Neural progenitor cell (in vitro differentiated cells): ENCODE measurements at places on chromosomes 4 and X. TPM values are rescaled to one million over a fixed set of nuclear protein-coding genes. Genes with fewer than 3 reads are reported as not detected.

DNA sequence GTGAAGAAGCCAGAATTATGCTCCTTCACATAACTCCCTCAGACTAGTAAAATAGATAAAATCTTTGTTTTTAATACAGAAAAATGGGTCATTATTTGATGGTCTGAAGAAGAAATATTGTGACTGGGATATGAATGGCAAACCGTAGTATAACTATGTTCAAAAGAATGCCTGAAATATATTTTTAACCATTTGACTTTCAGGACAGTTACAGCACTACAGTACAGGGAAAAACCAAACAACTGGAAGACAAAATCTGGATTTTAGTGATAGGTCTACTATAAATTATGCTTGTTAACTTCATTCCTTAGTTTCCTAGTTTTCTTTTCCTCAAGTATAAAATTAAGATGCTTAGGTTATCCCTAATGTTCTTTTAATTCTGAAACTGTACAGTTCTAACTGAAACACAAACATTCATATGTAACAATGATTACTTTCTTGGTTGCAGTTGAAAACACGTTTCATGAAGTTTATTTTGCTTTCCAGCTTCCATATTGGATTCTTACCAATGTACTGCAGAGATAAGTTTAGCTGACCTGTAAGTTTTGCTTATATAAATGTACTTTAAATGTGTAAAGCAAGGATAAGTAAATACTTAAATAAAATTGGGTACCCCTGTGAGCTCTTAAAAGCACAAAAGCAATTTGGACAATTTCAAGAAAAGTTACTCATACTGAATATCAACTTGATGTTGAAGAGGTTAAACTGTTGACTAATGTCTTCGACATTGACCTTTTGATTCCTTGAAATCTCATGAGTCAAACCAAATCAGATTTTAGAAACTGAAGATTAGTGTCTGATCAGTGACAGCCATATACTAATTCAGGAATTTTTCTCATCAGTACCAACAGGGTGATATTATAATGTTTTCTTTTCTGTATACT, 895 bp downstream of the AFP start:
- DNase-seq = no peak
- no peaks in the 10 kb centered on the region for H3K4me1 ChIP-seq
- no peak overlapping the region for H3K27ac ChIP-seq

DNA sequence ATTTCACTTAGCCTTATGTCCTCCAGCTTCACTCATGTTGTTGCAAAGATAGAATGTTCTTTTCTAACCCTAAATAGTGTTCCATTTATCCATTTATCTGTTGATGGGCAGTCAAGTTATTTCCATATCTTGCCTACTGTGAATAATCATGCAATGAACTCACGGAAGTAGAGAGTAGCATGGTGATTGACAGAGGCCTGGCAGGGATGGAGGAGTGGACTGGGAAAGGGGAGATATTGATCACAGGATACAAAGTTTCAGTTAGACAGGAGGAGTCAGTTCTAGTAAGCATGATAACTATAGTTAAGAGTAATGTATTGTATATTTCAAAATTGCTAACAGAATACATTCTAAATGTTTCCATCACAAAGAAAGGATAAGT, 10.3 kb upstream of the CLNK start:
- H3K36me3 ChIP-seq = no peaks in the 10 kb centered on the region
- DNase-seq = no peak
- H3K4me3 ChIP-seq = no peak overlapping the region
- no peak overlapping the region for H3K27ac ChIP-seq
- H3K27me3 ChIP-seq = no peaks in the 10 kb centered on the region

DNA sequence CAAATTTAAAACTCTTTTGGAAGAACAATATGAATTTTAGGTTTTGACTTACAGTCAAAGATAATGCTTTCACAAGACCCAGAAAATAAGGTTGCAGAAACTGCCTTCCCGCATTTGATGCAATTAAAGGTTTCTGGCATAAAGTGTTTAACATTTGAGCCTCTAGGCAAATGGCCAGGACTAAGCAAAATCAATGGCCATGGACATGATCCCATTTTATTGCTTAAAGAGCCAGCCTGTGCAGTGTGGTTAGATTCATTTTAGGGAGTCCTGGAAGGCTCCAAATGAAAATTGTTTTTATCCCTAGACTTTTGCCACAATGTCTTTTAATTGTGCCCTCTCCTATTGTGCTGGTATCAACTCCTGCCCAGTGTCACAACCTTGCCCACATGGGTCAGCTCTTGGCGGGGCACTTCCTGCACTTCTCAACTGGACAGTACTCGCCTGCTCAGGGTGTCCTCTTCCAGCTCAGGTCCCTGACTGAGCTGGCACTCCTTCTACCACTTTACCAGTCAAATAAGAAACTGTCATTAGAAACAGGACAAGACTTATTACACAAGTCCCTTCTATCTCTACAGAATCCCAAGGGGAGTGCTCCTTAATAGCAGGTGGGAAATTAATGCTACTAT, 208.4 kb upstream of the NPY2R start:
- DNase-seq = no peak
- H3K27me3 ChIP-seq = no peaks in the 10 kb centered on the region
- no peaks in the 10 kb centered on the region for H3K36me3 ChIP-seq

DNA sequence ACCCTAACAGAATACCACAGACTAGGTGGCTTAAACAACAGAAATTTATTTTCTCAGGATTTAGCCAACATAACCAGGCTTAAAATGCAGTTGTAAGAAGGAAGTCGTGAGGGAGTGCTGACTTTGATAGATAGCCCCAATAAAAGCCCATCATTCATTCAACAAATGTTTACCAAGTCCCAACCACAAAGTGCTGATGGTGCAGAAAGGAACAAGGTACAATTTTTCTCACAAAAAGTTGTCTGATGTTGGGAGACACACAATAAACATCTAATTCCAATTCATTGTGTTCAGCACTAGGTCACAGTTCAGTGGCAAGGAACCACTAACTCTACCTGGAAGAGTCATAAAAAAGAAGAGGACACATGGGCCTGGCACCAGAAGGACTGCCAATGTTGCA, 42.2 kb downstream of the AKAP4 start:
- H3K27me3 ChIP-seq = no peaks in the 10 kb centered on the region
- H3K36me3 ChIP-seq = no peaks in the 10 kb centered on the region
- no peak overlapping the region for H3K27ac ChIP-seq
- H3K4me1 ChIP-seq = no peaks in the 10 kb centered on the region
- DNase-seq = no peak

Gene BEX2
- total RNA-seq = 37.5 and 45.4 TPM in 2 replicates

GRCh38 chr4:42618023-42618422, 38.9 kb downstream of the ATP8A1 start:
- H3K36me3 ChIP-seq = no peaks in the 10 kb centered on the region
- no peak overlapping the region for H3K27ac ChIP-seq
- no peak for DNase-seq
- no peaks in the 10 kb centered on the region for H3K27me3 ChIP-seq
- H3K4me3 ChIP-seq = no peak overlapping the region
- H3K4me1 ChIP-seq = no peaks in the 10 kb centered on the region

- H3K27ac ChIP-seq = no peak overlapping the region
- no peaks in the 10 kb centered on the region for H3K27me3 ChIP-seq
- no peak for DNase-seq
- no peaks in the 10 kb centered on the region for H3K4me1 ChIP-seq
- H3K36me3 ChIP-seq = peaks cover 20% of the 10 kb centered on the region
These were observed 202.7 kb downstream of the OR13H1 start for GRCh38 chrX:131746491-131746968.

GRCh38 chr4:31411565-31411964, 691.4 kb downstream of the PCDH7 start:
- no peaks in the 10 kb centered on the region for H3K27me3 ChIP-seq
- no peak overlapping the region for H3K4me3 ChIP-seq
- no peaks in the 10 kb centered on the region for H3K4me1 ChIP-seq
- DNase-seq = no peak
- H3K27ac ChIP-seq = no peak overlapping the region

DNA sequence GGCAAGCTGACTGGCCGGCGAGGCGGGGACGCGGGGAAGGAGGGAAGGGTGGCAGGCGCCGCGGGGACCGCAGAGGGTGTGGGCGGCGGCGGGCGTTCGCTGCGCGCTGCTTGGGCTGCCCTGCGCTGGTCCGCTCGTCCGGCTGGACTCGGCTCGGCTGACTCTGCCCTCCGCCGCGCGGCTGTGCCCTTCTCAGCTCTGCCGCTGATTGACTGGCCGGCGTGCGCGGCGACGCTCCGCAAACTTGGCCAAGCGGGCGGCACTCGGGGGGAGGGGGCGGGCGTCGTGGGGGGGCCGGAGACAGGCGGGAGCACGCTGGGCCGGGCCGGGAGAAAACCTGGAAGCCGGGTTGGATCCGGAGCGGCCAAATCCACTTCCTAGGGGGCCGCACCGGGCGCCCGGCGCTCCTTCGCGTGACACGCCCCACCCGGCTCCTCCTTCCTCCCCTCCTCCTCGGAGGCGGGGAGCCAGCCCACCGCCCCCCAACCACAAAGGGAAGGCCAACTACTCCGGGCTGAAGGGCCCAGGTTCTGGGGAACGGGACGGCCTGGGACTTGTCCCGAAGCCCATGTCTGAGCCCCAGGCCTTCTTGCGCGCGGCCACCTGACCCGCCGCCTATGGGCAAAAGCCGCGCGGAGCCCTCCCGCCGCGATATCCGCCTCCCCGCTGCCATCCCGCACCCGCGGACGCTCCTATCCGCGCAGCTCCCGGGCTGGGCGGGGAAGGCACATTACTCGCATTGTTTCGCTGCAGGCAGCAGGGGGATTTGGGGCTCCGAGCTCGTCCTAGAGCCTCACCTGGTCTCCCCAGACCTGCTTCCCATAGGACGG, at the start of gene GPC4:
Gene GPC4, minus strand, starts transcription at position 214 of the 830 bp plus-strand sequence. CDS start 524 bp downstream, outside the sequence.
- no peaks in the 10 kb centered on the region for H3K36me3 ChIP-seq
- peak within 1 kb of the TSS; percentile 74 for H3K4me3 ChIP-seq
- H3K4me1 ChIP-seq = peaks cover 21% of the 10 kb centered on the region
- DNase-seq = peak; percentile 74

DNA sequence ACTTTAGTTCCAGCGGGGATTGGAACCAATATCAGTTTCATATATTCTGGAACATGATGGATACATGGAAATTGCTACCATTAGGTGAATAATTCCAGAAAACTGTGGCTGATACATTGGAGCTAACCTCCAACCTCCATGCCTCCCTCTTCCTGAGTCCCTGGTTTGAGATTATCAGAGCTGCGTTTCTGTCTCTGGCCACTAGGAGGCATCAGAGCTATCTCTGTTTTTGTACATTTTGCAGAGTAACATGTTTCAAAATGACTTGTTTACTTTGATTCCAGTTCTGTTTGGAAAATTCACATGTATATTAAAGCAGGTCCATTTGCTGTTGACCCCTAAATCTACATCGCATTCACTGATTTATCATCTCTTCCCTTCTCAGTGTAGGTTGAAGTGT, 2.4 kb upstream of the RAB40AL start:
- H3K27me3 ChIP-seq = no peaks in the 10 kb centered on the region
- peak; percentile 6 for DNase-seq
- no peaks in the 10 kb centered on the region for H3K36me3 ChIP-seq
- H3K4me1 ChIP-seq = no peaks in the 10 kb centered on the region
- no peak overlapping the region for H3K4me3 ChIP-seq
- H3K27ac ChIP-seq = no peak overlapping the region

DNA sequence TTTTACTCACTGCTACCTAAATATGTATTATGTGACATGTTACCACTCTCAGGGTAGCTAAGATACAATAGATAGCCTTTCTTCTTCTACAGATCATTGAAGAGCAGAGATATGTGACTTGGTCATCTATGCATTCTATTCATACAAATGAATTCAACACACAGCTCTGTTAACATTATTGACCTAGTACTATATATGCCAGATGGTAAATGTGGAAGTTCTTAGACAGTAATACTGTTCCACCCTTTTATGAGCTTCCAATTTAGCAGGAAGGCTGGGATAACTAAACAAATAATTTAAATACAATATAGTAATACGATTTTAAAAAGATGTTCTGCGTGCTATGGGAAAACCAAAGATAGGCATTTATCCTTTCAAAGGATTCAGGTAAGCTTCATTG, 76.0 kb downstream of the SYTL5 start:
- no peak overlapping the region for H3K27ac ChIP-seq
- no peak for DNase-seq
- H3K27me3 ChIP-seq = no peaks in the 10 kb centered on the region
- H3K4me1 ChIP-seq = peaks cover 22% of the 10 kb centered on the region
- H3K36me3 ChIP-seq = no peaks in the 10 kb centered on the region
- no peak overlapping the region for H3K4me3 ChIP-seq

DNA sequence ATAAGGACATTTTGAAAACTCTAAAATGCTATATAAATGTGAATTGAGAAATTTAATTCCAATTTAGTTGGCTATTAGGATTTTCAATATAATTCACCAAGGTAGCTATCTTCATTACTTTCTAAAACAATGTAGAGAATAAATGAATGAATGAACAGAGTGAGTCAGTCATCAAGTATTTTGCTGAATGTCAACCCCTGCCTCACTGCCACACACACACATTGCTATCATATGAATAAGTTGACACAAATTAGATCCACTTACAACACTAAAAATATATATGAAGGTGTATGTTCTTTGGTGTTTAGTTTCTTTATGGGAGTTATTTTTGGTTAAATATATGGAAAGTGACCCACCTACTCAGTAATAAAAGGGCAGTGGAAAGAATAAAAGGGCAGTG, 141.4 kb upstream of the SMIM10 start:
- H3K4me1 ChIP-seq = no peaks in the 10 kb centered on the region
- H3K36me3 ChIP-seq = no peaks in the 10 kb centered on the region
- no peak overlapping the region for H3K4me3 ChIP-seq
- H3K27ac ChIP-seq = no peak overlapping the region
- no peaks in the 10 kb centered on the region for H3K27me3 ChIP-seq

Gene SRPX2
- 0.11 TPM in 1 of 2 replicates, not detected in the other for total RNA-seq

- no peaks in the 10 kb centered on the region for H3K4me1 ChIP-seq
- no peak for DNase-seq
- no peaks in the 10 kb centered on the region for H3K36me3 ChIP-seq
- no peak overlapping the region for H3K27ac ChIP-seq
- H3K27me3 ChIP-seq = no peaks in the 10 kb centered on the region
These were observed 69.4 kb upstream of the CLCN4 start for GRCh38 chrX:10087391-10087790.

Gene BMP3
- 0.09 TPM in 1 of 2 replicates, not detected in the other for total RNA-seq

GRCh38 chr4:73152893-73153292, 83.4 kb upstream of the COX18 start:
- no peaks in the 10 kb centered on the region for H3K27me3 ChIP-seq
- DNase-seq = no peak
- no peak overlapping the region for H3K27ac ChIP-seq
- peaks cover 7% of the 10 kb centered on the region for H3K36me3 ChIP-seq

DNA sequence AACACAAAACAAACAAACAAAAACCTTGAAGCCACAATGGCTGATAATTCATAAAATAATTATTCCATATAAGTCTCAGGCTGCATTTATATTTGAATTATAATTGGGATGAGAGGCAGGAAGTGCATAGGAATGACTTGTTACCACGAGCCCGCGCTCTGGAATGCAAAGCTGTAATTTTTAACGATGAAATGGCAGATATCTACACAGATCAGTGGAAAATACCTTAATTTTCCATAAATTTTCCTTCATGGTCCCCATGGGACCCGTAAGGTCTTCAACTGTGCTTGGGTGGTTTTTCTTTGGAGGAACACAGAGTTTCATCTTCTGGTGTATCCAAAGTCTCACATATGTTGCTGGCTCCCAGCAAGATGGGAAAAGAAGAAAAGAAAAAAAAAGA, 226.8 kb downstream of the SHOX start:
- H3K27me3 ChIP-seq = no peaks in the 10 kb centered on the region
- no peak overlapping the region for H3K27ac ChIP-seq
- no peak overlapping the region for H3K4me3 ChIP-seq
- H3K4me1 ChIP-seq = no peaks in the 10 kb centered on the region
